ENCODE measurements at places on chromosomes 5 and 9.

DNA sequence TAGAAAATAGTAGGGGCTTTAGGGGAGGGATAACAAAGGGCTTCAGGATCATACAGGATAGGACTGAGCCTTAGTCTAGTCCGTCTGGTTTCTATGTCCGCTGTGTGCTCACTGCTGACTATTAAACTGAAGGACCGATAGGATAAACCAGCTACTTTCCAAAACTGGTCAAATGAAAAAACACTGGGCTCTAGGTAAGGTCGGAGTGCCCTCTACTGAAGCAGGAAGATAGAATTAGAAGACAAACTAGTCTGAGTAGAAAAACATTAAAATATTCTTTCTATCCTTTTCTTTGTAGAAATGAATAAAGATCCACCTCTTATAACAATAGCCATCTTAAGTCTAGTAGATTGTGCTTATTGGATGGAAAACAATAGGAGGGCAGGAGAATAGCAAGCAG is 133.6 kb downstream of the CEMIP2 start:
- DNase-seq = no peak

DNA sequence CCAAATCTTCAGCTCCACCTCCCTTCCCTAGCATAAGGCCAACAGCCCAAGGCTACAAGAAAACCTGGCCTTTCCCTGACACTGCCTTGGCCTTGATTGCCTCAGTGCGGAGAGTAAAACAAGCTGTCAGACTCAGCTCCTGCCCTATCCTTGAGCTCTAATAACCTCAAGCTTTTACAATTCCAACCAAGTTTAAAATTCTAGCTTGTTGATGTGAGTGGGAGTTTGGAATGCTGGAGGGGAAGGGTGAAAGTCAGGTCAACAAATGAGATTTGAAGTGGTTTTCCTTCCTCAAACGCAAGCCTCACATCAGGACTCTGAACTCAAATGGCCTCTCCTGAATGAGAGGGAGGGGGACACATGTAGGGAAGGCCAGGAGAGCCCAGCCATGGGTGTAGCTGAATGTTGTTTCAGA is 197.0 kb upstream of the VLDLR start:
- no peak for DNase-seq

- no peak for DNase-seq
Observed at GRCh38 chr5:157347301-157348048, 81.6 kb downstream of the CYFIP2 start.

DNA sequence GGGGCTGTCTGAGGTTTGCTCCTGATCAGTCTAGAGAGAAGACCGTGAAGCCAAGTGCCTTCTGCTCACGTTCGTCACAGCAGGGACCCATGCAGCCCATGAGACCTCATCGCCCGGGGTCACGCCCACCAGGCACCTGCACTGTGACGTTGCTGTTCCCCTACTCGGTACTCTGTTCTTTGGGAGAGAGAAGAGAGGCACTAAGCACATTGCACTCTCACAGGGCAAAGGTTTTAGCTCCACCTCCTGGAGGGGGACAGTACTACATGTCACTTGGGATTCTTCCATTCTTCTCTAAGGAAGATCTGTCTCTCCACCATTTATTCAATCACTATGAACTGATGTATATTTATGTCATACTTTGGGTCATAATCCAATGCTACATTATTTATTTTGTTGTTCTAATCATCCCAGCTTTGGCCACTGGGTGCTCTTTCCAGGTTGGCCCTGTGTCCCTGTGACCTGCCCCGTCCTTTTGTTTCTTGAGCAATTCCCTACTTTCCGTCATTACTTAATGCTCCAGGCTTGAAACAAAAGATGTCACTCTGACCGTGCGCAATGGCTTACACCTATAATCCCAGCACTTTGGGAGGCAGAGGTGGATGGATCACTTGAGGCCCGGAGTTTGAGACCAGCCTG is 31.4 kb upstream of the BRD3 start:
- DNase-seq = peak; percentile 8

DNA sequence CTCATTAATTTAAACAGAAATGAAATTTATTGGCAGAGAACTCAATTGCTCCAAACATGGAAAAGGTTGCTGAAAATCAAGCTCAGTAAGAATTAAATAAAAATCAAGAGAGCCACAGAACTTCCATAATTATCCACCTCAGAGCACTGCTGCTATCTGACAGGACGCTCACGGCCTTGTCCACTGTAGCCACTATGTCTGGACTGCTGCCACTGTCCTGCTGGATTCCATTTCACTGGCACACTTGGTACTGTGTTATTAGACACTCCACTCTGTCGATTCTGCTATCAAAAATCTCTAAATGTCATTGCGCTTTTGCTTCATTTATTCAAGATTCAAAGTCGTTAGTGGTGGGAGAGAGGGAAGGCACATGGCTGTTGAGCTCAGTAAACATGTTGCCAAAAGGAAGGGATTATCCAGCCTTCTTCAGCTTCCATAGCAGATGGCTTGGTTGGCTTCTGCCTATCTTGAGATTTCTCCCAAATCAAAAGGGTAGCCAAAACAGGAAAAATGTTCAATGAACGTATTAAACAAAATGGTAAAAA is 815.0 kb downstream of the CDH18 start:
- DNase-seq = no peak

DNA sequence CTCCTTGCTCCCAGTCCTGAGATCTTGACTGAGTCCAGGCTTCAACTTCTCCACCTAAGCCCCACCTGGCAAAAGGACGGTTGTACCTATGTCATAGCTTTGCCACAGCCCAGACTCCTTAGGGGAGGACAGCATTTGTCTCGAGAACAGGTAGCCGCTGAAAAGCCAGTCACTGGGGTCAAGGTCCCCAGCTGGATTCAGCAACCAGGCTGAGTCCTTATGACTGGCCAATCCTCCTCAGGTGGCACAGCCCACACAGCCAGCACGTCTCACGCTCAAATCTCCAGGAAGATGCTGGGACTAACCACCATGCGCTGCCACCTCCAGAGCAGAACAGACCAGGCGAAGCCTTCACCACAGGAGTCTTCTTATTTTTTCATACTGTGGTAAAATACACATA is 27.9 kb upstream of the SMU1 start:
- no peak for DNase-seq

- no peak for DNase-seq
Observed at GRCh38 chr9:5113523-5113922, 71.9 kb downstream of the INSL6 start.

DNA sequence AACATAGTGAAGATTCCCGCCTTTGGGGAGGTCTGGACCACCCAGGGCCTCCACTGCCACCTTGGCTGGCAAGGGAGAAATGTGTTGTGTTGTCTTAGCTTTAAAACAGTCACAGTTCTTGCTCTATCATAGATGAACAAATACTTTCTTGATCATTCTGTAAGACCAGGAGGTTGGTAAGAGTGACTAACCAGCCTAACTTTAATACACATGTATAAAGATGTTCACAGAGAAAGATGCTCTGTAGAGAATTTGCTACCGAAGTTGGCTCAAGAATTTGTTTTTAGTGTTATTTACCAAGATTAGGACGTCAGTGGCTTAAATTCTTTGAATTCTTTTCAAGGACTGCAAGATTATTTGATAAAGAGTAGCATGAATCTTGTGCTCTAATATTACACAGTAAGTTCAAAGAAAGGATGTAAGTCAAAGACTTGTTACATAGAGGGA is 28.4 kb downstream of the GLRX start:
- no peak for DNase-seq

DNA sequence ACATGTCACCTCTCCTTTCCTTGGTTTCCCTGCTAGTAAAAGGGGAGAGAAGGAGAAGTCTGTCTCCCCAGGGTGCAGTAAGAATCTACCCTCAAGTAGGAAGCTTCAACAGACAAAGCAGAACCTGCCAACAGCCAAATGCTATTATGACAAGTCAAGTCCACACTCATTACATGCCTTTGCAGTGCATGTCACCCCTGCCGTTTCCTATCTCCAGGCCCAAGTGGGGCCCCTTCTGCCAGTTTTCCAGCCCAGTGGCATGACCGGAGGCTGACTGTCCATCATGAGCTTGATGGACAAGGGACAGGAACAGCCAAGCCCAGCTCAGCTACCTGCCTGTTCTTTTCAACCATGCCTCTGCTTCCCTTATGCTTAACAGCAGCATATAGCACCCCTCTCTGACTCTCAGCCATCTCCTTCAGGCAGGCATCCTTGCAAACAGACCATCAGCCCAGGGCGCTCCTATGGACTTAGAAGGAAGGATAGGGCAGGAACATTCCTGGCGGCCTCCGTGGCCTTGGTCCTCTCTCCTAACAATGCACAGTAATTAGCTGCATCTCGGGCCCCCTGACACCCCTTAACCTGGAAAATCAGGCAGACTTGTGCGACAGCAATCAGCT is 107.2 kb upstream of the RAD23B start:
- no peak for DNase-seq

- no peak for DNase-seq
Observed at GRCh38 chr5:154221371-154221896, 30.9 kb downstream of the GALNT10 start.
